ENCODE measurements at places on chromosomes 1 and 21.

DNA sequence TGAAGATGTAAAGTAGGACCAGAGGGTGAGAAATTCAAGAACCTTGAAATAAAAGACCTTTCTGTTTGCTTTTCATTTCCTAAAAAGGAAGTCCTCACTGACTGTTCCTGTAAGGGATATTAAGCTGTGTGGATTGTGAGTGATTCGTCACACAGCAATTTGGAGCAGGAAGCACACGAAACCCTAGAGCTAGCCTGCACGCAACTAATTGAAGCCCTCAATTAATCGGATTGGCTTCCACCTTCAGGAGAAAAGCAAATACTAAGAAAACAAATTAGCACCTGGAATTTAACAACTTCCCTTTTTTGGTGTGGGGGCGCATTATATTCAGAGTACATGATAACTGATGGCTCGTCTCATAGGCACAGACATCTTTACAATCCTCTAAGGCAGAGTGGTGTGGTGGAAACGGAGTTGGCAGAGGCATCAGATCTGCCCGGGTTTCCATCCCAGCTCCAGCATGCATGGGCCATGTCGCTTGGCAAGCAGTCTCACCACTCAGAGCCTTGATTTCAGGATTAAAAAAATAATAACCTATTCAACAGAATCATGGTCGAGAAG is 95.2 kb downstream of the KCNJ15 start:
- DNase-seq, result no peak

- no peak for DNase-seq
Observed at GRCh38 chr1:100461222-100461621, 76.7 kb upstream of the GPR88 start.

DNA sequence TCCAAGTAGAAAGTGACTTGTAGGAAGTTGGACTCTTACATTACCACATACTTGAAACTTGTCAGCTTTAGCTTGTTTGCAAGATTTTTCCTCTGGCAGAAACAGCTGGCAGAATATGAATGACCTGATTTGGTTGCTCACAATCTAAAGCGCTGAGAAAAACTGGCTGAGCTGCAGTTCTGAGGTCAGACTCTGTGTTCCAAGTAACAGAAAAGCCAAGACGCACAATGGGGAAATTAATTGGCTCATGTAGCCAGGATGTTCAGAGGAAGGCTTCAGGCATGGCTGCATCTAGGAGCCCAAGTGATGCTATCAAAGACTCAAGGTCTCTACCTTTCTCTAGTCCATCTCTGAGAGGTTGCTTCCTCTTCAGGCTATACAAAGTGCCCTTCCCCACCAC is 27.0 kb downstream of the ALPL start:
- DNase-seq, result no peak

DNA sequence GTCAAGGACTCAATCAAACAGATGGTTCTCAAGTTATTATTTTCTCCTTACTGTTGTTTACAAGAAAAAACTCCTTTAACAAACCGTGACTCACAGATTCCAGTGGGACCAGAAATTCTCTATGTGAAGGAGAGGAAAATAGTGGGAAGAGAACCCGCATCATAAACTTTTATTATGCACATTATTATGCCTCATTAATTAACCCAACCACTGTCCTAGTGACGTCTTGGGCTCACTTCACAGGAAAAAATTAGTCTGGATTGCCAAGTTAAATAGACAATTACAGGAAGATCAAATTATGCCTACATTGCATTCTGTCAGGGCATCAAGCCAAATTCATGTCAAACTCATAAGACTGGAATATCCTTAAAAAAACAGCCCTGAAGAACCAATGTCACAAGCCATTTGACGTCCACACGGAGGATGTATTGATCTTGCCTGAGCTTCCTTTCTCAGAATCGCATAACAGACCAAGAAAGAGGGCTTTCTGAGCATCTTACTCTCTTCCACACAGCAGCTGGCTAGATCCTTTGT is 347.8 kb downstream of the DUSP10 start:
- no peak for DNase-seq

Measured in hematopoietic multipotent progenitor cell treated with erythropoietin and hydrocortisone succinate and interleukin-3 and kit ligand, for 8 days (in vitro differentiated cells).